ENCODE measurements at places on chromosomes 12 and 14.

- no peak for DNase-seq
Measured at GRCh38 chr12:110848314-110848923, 1.6 kb downstream of the CCDC63 start.

GRCh38 chr14:70048313-70048654 lies 140.5 kb downstream of the SLC8A3 start:
- DNase-seq, result no peak

DNA sequence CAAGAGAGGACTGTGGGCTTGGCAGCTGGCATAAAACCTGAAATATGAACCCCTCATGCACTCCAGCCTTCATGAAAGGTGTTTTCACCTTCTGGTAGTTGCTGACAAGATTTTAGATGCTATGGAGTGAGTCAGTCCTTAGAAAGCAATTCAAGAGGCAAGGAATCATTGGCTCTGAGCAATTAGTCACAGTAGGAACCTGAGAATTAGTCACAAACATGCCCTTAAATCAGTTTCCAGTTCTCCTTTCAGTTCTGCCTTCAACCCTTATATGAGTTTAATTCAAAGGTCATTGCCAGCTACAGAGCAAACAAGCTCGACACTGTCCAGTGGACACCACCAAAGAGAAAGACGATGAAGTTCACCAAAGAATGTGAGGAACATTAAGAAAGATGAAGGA lies 472.3 kb downstream of the GLT1D1 start:
- DNase-seq, result no peak

DNA sequence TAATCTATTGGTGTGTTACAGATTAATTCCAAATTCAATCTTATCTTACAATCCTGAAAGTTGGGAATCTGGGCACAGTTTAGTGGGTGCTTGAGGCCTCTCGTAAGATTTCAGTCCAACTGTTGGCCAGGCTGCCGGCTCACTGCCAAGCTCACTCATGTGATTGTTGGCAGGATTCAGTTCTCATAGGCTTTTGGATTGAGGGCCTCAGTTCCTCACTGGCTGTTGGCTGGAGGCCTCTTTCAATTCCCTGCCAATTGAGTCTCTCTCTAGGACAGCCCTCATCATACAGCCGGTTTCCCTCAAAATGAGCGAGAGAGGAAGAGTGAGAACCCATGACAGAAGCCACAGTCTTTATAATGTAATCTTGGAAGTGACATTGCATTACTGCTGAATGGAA lies 123.5 kb upstream of the FBXO33 start:
- no peak for DNase-seq

DNA sequence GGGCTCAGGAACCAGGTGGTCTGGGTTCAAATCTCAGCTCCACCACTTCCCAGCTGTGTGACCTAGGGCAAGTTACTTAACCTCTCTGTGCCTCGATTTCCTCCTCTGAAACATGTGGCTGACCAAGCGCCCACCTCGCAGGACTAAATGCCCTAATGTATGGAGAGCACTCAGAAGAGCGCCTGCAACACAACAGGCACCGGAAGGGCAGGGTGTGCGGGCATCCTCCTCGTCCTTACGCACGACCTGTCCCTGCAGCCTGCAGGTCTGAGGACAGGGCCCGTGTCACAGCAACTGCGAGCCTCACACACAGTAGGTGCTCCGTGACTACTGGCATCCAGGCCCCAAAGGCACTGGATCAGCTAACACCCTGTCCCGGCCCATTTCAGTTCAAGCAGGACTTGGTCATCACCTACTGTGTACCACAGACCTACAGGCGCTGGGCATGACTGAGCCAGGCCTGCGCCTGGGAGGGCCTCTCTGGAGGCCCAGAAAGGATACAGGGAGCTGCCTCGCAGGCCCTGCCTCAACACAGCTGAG lies 131.5 kb downstream of the NCOR2 start:
- DNase-seq, result no peak

DNA sequence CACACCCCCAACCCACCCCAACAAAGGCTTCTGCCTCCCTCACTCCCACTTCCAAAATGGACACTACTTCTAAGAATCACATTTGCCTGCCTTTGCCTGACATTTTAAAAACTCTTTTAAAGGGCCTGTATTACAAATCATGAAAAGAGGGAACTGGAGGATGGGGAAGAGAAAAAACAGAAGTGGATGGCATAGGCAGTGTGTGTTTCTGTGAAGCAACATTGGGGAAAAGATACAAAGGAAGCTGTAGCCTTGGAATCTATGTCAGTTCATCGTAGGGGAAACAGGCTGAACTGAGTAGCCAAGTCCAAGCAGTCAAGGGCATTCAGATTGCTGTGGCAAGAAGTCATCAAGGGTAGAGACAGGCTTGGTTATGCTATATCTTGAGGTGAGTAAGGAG lies 273.9 kb downstream of the BTG1 start:
- no peak for DNase-seq

DNA sequence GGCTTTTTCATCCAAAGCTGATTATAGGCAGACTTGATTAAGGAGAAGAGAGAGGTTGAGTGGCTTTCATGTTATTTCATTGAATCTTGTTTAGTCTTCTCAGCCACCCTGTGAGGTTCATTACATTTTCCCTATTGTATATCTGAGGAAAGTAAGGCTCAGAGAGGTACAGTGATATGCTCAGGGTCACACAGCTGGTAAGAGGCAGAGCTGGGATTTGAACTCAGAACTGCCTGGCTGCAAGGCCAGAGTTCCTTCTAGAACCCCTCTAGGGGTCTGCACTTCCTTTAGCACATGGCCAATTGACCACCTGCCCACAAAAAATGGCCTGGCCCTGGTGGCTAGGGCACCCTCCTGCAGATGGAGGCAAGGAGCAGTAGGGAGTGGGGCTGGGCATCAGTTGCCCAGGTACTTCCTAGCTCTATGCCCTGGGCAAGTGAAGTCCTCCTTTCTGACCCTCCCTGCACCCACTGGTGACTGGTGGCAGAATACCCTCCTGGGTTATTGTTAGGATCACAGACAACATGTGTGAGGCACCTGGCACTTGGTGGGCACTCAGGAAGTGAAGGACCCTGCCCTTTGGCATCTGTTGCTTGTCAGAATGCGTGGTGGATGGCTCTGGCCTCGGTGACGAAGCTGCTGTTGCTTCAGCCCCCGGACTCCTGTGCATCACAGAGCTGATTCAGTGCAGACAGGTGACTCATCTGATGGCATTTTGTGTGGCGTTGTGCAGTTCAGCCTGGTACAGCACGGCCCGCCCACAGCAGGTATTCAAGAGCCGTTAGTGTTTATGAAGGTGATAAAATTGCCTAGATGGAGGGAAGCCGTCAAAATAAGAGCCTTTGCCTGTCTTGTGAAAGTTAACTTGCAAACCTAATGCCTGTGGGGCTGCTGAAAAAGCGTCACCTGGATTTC lies 115.8 kb downstream of the SLC25A47 start:
- DNase-seq, result no peak

DNA sequence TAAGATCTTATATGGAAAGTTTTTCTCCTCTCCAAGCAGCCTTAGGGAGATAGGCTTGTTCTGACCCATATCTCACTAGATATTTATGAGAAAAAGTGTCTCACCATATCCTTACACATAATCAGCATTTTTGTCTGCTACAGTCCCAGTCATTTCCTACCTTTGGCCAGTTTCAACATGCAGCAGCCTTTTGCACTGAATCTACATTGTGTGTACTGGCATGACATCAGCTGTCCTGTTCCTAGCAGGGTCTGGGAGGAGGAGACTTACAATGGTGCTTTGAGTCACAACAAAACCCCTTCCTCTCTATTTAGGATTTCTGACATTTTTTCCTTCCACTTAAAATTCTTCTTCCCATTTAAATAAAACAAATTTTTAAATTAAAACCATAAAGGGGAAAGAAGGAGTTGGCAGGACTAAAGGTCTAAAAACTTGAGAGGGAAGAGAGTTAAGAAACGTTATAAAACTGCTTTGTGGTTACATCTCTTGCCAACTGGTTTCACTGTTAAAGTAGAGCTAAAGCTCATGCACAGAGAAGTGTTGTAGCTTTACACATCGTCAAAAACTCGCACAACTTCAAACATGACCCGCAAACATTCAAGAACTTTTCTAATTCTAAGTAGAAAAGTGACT lies 53.3 kb upstream of the CERS5 start:
- DNase-seq, result no peak

DNA sequence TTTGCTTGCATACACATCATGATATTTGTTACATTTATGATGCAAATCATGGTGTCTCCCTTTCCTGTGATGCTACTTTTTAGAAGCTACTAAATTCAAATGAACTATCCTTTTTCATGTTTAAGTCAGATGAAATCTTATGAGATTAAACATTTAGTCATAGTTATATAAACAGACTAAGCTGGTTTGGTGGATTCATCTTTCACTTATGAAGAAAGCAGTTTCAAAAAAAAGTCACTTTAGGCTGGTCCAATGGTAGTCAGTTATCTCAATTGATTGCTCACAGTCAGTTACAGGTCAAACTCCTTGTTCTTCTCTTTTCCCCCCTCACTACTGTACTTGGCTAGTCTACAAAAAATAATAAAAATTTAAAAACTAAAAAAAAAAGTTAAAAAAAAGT lies 19.7 kb downstream of the SYCP3 start:
- no peak for DNase-seq

DNA sequence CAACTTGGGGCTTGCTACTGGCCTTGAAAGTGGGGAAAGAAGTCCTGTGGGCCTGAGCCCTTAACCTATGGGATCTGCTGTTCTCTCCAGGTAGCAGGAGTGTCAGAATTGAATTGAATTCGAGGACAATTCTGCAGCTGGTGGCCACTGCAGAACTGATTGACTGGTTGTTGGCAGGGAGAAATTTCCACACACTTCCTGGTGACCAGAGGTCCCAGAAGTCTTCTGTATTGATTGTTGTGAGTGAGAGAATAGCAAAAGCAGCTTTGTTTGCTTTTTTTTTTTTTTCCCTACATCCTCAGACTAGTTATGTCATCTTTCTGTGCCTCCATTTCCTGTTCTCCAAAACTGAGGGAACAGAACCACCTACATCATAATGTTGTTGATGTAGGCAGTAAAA lies 64.1 kb downstream of the PRICKLE1 start:
- no peak for DNase-seq

DNA sequence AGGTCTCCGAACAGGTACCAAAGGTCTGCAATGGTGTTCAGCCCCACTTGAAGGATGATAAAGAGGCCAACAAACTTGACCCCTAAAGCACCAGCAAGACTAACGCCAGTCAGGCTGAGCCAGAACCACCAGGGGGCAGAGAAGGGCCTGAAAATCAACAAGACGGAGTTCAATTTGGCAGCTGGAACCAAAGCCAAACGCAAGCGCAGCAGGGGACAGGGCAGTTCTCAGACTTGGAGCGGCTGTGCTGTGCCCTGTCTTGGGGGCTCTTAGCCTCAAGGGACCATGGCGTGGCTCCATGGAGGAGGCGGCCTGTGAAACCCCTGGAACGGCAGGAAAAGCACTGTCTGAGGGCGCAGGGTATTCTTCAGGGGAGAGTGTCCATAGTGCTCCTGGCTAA lies 19.6 kb downstream of the POMT2 start:
- peak; percentile 22 for DNase-seq

GRCh38 chr14:58104808-58105207 lies 47.2 kb downstream of the ARMH4 start:
- DNase-seq, result peak; percentile 54

- no peak for DNase-seq
Measured at GRCh38 chr14:92266216-92266615, 56.7 kb upstream of the SLC24A4 start.

DNA sequence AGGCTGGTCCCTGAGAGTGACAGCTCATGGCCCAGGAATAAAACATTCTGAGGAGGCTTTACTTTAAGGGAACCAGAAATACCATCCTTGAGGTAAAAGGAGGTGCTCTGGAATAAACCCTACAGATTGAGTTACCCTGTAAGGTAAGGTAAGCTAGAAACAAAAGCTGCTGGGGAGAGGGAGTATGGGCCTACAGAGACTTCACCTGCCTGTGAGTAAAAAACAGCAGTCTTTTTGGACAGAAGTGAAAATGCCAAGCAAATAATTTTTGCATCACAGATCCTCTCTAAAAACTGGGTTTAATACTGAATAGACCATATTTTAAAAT lies 41.2 kb downstream of the CORO1C start:
- DNase-seq, result no peak

DNA sequence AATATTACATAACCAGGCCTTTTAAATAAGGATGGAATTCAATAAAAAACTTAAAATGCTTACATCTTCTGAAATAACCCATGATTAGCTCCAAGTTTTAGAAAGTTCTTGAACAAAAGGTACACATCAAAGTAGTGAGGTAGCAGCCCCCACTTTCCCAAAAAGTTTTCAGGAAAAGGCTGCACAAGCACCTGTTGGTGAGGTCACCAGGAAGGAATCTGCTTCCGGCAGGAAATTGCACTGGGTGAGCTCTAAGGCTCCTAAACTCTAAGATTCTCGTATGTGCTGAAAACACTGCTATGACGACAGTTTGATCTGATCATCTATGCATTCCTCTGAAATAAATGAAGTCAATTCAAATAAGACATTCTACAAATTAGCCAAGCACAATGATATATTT lies 34.3 kb upstream of the TTC7B start:
- peak; percentile 6 for DNase-seq

- no peak for DNase-seq
Measured at GRCh38 chr12:113050795-113051194, 5.7 kb upstream of the DTX1 start.

GRCh38 chr12:75481013-75481705 lies 604 bp downstream of the GLIPR1 start:
- no peak for DNase-seq

- no peak for DNase-seq
Measured at GRCh38 chr12:89899651-89900050, 191.0 kb upstream of the ATP2B1 start.

GRCh38 chr12:19432309-19433170 lies 6.8 kb upstream of the AEBP2 start:
- no peak for DNase-seq

GRCh38 chr12:116777245-116777644 lies 39.1 kb downstream of the RNFT2 start:
- DNase-seq, result no peak

- peak; percentile 33 for DNase-seq
Measured at GRCh38 chr12:47422611-47423010, 283.2 kb downstream of the RPAP3 start.

DNA sequence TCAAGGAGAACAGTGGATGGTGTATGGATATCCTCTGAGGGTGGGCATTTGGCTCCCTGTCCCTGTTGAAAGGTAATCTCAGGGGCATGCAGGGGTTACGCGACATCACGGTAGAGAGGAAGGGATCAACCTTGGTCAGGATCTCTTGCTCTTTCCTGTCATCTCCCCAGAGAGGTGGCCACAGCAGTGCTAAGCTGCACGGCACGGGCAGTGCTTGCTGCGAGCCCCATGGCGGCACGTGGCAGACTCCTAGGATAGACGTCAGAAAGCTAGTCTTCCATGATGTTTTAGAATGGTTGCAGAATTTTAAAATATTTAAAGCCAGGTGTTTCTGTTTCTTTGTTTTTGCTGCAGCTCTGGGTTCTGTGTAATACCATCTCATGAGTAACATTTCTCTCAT lies 41.0 kb downstream of the DYNC1H1 start:
- DNase-seq, result no peak

- DNase-seq, result no peak
Measured at GRCh38 chr12:43795716-43796280, 10.3 kb downstream of the TWF1 start.

DNA sequence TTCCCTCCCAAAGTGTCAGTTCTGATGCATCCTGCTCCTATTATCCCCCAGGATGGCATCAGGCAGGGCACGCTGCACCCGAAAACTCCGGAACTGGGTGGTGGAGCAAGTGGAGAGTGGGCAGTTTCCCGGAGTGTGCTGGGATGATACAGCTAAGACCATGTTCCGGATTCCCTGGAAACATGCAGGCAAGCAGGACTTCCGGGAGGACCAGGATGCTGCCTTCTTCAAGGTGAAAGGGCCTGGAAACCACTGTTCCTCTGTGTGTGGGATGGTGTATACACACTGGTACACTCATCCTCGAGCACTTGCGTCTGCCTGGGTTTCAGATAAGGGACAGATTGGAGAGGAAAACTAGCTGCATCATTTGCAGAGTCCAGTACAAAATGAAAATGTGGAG lies 1.0 kb downstream of the IRF9 start:
- DNase-seq, result no peak
